Hindlimb muscle (tissue), 1 donor: ENCODE measurements at places on chromosomes 4 and X.

GRCh38 chr4:34851411-34851810, 1392.9 kb downstream of the ARAP2 start:
- peak; percentile 3 for DNase-seq

- DNase-seq, result no peak
Observed at GRCh38 chrX:153494541-153495361, at the start of gene BGN. Gene BGN (plus strand): TSS chrX:153494980. CDS start chrX:153504632, 9,652 bp downstream.

DNA sequence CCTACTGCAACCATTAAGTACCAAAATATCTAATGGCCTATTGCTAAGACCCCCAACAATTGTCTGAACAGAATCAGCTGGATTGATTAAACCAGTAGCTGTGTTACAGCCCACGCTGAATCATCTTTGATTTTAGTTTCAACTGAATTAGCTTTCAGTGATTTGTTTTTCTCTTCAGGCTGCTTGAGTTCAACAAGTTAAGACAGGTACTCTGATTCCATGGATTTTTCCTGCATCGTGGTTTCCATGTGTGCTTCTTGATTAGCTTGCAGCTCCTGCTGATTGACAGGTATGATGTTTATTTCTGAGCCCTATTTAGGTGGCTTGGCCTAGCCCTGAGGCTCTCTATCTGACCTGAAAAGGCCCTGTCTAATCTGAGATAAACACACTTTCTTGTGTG, 91.3 kb downstream of the GUCY2F start:
- no peak for DNase-seq

GRCh38 chr4:124710015-124710741, 2.4 kb downstream of the ANKRD50 start:
- peak; percentile 31 for DNase-seq

- no peak for DNase-seq
Observed at GRCh38 chr4:77014256-77014655, 61.5 kb downstream of the CCNI start.

DNA sequence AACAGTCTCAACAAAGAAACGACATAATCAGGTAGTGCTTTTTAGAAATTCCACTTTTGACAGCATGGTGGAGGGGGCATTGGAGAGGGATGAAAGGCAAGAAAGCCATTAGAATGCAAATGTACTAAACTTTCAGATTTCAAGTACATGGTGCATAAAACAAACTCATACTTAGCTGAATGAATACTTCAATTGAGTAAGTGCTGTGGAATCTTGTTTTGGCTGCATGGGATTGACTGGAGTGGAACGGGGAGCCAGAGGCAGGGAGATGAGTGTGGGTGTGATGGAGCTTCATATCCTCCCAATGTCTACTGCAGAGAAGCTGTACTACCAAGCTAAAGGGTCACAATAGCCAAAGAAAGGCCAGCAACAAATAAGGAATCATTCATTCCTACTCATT, 52.4 kb downstream of the USP46 start:
- no peak for DNase-seq

- no peak for DNase-seq
Observed at GRCh38 chr4:153232768-153233167, 28.5 kb downstream of the TRIM2 start.

DNA sequence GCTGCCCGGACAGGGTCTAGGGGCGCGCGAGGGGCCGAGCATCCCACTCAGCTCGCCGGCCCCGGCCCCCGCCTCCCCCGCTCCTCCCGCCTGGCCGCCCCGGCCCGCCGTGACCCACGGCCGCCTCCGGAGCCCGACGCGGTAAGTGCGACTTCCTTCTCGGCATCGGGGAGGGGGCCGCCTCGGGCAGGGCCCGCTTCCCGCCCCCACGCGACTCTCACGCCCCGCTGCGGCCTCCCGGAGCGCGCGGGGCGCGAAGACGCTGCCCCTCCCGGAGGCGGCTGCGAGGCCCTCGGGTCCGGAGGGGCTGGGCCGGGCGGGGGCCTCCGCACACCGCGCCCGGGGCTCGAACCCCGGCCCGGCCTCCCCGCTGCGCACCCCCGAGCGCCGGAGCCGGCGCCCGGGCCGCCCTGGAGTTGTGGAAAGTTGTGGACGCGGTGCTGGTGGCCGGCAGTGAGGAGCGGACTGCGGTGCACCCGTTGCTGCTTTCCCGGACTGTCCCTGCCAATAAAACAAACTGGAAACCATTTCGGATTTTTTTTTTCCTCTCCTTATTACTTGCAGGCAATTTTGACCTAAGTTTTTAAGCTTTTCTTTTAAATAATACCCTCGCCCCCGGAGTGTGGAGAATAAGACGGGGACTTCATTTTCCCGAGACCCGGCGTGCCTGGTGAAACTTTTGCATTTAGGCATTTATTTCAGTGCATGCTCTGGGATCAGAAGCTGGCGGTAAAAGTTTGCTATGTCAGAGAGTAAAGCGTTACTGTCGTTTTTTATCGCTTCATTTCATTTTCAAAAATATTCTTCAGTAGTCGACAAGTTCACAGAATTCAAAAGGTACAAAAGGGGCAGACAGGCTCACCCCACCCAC, 13.0 kb upstream of the TMEM156 start:
- DNase-seq, result peak; percentile 47

- no peak for DNase-seq
Observed at GRCh38 chr4:183503497-183504063, 1.3 kb upstream of the ING2 start.

DNA sequence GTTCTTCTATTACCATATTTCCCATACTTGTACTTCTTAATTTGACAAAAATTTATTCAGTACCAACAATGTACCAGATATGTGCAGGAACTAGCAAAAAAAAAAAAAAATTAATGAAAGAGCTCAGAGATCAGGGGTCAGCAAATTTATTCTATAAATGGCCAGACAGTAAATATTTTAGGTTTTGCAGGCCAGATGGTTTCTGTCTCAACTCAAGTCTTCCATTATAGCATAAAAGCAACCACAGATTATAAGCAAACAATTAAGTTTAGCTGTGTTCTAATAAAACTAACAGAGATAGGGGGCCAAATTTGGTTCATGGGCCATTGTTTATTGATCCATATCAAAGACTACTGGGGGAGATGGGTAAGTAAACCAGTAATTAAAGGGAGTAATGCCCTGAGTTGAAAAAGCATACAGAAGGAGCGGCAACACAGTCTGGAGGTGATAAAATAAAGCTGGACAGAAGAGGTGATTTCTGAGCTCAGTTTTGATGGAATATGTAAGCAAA, 19.3 kb downstream of the NEK1 start:
- DNase-seq, result no peak

DNA sequence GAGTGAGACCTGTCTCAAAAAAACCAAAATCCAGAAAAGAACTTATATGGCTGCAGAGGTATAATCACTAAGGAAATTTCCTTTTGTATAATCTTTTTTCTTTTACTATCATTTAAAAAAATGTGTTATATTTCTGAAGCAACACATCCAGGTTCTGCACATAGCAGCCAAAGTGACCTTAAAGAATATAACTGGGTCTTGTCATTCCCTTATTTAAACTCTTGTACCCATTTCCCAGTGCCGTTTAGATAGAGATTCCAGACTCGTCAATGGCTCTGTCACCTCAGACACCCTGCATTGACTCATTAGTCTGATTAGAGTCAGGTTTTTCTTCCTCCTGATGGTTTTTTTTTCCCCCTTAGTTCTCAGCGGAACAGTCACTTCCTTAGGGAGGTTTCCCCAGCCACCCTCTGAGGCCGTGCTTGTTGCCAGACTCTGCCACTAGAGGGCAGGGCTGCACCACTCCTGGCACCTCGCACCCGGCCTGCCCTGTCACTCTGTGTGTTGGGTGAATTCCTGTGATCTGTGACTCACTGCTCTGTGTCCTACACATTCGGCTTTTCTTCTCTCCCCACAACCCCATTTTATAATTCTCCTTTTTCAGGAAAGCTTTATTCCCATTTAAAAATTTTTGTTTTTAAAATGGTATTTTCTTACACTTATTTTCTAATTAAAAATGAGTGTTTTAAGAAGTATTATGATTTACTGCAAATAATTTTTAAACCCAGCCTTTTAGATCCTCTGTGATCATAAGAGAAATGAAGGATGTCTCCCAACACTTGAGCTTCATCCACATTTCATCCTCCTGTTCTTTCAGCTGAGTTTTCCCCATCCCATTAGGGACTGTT, 32.1 kb downstream of the HTT start:
- DNase-seq, result peak; percentile 69

DNA sequence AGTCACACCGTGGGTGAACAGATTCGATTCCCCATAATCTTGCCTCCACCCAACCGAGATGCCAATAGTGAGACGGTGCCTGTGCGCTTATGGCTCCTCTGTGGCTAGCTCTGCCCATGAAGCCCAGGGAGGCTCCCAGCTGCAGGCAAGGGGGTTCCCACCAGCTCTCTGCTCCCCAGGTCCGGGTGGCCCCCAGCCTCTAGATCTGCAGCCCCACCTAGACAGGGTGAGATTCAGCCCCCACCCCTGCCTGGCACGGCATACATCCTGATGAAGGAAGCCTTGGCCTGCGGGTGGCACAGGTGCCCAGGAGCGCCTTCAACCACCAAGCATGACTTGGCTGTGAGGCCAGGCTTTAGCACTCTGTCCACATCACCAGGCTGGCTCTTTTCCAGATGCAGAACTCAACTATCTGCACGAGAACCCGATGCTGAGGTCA, 40.6 kb downstream of the WDR1 start:
- DNase-seq, result no peak

- DNase-seq, result no peak
Observed at GRCh38 chr4:56698329-56698728, 17.2 kb upstream of the HOPX start.

DNA sequence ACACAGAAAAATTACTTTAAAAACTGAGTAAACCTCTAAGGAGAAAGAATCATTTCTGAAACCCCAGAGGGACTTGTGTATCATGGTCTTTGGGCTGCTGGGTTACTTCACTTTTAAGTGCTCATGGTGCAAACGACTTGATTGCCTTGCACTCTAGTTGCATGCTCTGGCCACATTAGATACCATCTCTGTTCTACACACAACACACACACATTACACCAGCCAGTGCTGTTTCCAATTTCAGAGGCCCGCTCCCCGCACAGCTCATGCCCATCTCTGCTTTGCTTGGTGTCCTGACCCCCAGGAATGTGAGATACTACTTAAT, 2.1 kb downstream of the PPP3CA start:
- DNase-seq, result peak; percentile 18

DNA sequence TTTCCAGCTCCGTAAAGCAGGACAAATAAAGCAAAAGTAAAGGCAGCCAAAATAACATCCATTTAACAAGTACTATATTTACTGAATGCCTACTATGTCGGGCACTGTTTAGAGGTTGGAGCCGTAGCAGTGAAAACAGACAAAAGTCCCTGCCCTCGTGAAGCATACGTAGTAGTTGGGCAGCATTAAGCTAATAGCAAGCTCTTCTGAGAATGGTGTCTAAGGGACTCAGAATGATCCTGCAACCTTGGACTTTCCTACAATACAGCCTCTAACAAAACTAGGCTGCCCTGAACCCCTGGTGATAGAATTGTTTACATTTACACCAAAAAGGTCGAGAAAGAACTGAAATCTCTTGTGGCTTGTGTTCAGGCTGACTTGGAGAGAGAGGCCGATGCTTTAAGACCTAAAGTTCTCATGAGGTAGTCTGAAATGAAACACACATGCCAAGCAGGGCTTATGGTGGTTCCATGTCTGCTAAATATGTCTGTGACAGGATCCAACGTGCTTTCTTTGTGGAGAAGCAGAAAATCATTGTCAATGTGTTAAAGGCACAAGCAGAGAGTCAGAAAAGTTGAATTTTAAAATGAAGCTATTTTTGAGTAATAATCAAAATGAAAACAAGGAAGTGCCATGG, 898 bp upstream of the PDGFC start:
- no peak for DNase-seq

DNA sequence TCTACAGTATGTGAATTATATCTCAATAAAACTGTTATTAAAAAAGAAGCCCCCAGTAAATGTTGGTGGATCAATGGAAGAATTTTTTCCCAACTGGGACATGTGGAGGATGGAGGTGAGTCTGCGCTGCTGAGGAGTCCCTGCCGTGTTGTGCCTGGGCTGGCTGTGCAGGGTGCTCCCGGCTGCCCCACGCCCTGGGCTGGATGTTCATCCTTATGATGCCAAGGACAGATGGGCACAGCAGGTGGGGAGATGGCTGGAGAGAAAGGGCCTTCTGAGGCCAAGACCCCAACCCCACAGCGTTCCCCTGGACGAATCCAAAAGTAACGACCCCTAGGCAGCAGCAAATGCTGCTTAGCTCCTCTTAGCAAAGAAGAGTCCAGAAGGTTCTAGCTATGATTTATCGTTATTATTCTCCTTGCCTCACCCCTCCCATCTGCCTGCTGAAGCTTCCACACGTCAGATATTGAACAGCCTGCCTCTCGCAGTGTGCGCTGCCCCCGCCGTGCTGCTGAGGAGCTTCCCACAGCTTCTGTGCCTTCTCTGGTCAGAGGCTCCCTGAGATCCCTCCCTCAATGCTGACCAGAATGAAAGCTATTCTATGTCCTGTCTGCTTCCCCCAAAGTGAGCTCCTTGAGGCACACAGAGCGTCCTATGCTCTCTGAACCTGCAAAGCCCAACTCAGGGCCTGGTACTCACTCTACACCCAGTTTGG, 26.5 kb downstream of the HMX1 start:
- no peak for DNase-seq

- no peak for DNase-seq
Observed at GRCh38 chr4:47862297-47862696, 24.4 kb upstream of the CORIN start.

DNA sequence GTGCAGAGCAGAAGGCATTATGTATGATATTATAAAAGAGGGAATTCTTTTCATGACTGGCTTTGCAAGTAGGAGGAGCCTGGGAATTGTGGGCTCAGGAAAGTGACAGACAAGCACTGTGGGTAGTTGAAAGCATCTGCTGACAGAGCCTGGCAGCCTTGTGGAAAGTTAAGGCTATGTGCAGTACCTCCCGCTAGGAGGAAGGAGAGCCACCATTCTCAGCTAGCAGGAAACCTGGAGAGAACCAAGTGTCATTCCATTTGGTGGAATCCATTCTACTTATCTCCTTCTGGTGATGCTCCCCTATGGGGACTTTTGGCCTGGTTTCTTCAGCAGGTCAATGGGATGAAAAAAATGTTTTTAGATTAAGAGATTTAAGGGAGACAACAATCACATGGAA, 81.8 kb downstream of the ASB9 start:
- no peak for DNase-seq

DNA sequence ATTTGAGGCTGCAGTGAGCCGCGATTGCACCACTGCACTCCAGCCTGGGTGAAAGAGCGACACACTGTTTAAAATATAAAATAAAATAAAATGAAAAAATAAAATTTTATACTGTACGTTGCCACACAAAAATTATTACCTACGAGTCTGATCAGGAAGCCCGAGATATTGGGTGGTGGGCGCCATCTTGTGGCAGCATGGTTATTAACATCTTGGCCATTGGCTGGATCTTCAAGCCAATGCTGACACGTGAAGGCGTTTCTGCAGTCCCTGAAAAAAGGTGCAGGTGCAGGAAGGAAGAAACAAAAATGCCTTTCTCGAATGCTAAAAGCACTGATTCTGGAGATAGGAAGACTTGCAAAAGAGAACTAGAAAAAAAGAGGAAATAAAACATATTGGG, 4.9 kb upstream of the TLR8 start:
- DNase-seq, result peak; percentile 35

- DNase-seq, result no peak
Observed at GRCh38 chr4:17557880-17558279, 19.1 kb upstream of the LAP3 start.
